ENCODE measurements at places on chromosomes 2 and 18.

- DNase-seq = no peak
These were observed 341.2 kb downstream of the ALK start for GRCh38 chr2:29580223-29580622.

DNA sequence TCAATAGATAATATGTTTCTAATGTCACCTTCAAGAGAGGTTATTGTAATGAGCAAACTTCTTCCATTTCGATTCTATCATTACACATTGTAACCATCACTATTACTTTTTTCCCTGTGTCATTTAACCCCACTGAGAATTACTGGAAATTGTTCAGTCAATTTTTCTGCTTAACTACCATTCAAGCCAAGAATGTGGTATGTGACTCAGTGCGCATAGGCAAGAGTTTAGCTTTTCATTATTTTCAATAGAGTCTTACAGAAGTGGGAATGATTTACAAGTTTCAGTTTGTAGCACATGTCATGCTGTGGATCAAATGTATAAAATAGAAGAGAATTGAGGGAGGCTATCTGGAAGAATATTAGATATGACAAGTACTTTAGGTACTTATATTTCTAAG is 34.3 kb upstream of the PIEZO2 start:
- DNase-seq = no peak

DNA sequence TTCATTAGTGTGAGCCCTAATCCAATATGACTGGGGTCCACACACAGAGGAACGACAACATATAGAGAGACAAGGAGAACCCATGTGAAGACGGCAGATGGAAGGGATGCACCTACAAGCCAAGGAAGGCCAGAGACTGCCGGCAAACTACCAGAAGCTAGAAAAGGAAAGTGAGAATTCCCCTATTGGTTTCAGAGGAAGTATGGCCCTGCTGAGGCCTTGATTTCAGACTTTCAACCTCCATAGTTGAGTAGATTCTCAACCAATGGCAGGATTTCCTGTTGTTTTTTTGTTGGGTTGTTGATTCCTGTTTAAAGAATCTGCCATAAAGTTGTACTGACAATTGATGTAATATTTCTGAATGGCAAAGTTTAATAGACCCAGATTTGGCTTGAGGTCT is 241.5 kb downstream of the SATB2 start:
- DNase-seq = no peak

- no peak for DNase-seq
These were observed 186.7 kb upstream of the RBMS1 start for GRCh38 chr2:160680294-160680693.

- DNase-seq = no peak
These were observed 5.1 kb upstream of the PPP1CB start for GRCh38 chr2:28746429-28747111.
